Foreskin fibroblast (primary cell): ENCODE measurements at places on chromosomes 11 and 22.
A peak's percentile ranks its signal among the peaks of the same experiment; 100 is the strongest.

- no peak for DNase-seq
Measured at GRCh38 chr22:30903876-30904460, 64.6 kb downstream of the MORC2 start.

GRCh38 chr22:25668437-25668836 is 73.6 kb upstream of the MYO18B start:
- peak; percentile 65 for DNase-seq

- peak; percentile 99 for DNase-seq
Measured at GRCh38 chr11:58578635-58579191, at the start of gene ZFP91. Gene ZFP91 (plus strand): TSS chr11:58579063. CDS start chr11:58579282, 219 bp downstream.

DNA sequence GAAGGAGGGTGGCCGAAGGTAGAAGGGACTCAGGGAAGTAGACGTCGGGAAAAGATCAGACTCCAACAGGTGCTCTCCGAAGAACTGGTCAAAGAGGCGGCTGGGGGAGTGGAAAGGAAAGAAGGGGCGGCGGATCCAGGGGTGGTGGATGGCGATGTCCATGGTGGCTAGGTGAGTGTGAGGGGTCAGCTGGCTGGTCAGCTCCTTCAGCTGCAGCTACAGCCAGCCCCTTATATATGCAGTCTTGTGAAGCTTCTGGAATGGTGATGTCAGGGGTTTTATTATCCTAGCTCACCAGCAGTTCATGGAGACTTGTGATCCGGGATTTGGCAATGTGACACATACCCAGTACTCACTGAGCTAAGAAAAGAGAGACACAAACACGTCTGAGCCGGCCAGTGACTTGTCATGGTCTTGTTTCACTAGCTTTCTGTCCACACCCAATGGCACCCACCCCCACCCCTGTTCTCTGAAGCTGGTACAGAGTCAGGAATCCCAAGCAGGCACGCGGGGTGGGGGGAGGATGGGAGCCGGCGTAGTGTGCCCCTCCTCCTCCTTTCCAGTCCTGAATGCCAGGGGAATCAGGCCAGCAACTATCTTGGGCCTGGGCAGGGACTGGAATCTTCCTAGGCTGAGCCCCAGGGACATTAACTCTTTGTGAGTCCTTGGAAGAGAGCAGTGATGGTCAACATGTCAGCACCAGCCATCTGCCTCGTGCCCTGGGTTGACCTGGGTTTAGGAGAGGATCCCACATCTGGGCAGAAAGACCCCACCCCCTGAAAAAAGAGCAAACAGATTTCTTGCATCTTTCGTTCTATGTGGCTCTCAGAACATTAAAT is at the start of gene CRYAB:
TSS of gene CRYAB (minus strand) at position 208 of the 839 bp plus-strand sequence. CDS start at position 162, 46 bp downstream.
- peak; percentile 82 for DNase-seq

- no peak for DNase-seq
Measured at GRCh38 chr11:34411111-34411510, 27.6 kb upstream of the CAT start.

- DNase-seq: no peak
Measured at GRCh38 chr22:20773793-20774212, at the start of gene SERPIND1. Gene SERPIND1 (plus strand): TSS chr22:20774113. CDS start chr22:20779313, 5,200 bp downstream.

GRCh38 chr11:19055905-19056304 is 4.6 kb downstream of the MRGPRX2 start:
- no peak for DNase-seq

DNA sequence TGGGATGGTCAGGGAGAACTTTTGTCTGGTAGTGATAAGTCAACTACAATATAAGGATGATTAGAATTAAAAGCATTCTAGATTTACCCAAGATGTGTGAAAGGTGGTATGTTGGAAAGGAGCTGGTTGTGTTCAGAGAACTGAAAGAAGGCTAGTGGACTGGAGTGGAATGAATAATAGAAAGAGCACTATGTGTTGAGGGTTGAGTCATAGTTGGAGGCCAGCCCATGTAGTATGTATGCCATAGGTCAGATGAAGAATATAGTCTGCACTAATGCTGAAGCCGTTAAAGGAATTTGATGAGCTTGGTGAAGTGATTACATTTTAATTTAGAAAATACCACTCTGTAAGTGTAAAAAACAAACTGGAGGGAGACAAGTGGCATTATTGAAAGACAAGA is 514.1 kb downstream of the CNTN5 start:
- DNase-seq: no peak

DNA sequence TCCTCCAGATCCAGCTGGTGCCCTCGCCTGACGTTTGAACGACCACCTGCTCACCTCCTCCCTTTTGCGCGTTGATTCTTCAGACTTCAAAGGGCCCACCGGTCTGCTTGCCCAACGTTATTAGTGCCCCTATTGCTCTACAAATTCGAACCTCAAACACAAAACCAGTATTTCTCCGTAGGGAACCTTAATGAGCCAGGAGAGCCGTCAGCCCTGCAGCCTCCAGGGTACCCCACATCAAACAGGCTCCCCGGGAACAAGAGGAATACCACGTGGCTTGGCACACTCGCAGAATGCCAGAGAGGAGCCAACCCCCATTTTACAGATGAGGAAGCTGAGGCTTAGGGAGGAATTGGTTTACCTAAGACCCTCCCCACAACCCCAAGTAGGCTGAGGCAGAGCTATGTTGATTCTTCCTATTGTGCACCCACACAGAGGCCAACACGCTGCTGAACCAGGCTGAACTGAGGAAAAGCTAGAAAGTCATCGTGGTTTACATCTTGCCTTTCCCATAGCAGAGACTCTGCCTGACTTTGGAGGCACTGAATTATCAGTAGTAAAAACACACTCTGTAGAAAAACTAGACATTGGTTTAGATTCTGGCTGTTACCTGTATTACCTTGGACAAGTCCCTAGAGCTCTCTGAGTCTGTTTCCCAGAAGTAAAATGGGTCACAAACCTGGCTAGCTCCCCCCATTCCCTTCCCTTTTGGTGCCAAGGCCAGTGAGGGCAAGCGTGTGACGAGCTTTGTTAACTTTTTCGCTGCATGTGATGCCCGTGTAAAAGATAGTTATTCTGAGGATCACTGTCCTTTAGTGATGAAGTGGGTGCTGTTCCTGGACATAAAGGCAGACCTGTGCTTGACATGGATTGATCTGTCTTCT is 764 bp downstream of the TKFC start:
- no peak for DNase-seq

DNA sequence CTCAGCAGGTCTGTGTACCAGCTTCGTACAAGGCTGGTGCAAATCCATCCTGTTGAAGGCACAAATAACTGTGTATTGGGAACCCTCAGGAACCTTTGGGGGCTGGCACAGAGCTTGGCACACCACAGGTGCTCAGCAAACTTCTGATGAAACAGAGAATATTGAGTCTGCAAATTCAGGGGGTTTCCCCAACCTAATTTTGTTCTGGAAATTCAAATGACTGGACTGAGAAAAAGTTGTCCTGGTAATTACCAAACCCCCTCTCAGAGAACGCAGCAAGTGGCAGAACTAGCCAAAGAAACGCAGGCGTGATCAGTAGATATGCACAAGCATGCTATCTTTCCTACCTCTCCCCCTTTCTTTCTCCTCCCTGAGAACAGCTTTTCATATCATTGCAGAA is 47.6 kb downstream of the LIF start:
- no peak for DNase-seq

GRCh38 chr11:113373306-113373705 is 14.3 kb upstream of the ANKK1 start:
- DNase-seq: peak; percentile 81

DNA sequence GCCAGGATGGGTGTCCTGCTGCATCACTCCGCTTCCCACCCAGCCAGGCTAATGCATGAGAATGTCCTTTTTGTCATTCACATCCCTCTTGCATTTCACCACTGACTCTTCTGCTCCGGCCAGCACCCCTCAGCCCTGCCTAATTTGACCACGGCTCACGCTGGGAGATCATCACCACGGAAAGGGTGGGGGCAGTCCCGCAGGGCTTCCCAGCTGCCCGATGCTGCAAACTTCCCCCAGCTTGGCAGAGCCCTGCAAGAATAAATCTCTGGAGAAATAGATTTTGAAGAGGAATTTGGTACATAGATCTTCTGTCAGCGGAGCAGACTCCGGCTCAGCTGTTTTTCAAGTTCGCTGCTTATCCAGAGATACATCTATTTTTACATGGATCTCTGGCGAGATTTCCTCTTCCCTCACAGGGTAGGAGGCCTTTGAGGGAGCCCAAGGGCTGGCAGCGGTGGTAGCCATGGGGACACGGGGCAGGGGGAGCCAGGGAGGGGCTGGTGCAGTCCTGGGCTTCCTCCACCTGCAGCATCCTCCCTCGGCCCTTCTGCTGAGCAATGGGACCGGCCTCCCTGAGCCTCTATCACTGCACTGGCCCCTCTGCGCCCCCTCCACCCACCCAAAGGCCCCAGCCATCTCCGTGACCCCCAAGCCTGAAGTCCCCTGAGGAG is 62.6 kb downstream of the BUD13 start:
- no peak for DNase-seq

DNA sequence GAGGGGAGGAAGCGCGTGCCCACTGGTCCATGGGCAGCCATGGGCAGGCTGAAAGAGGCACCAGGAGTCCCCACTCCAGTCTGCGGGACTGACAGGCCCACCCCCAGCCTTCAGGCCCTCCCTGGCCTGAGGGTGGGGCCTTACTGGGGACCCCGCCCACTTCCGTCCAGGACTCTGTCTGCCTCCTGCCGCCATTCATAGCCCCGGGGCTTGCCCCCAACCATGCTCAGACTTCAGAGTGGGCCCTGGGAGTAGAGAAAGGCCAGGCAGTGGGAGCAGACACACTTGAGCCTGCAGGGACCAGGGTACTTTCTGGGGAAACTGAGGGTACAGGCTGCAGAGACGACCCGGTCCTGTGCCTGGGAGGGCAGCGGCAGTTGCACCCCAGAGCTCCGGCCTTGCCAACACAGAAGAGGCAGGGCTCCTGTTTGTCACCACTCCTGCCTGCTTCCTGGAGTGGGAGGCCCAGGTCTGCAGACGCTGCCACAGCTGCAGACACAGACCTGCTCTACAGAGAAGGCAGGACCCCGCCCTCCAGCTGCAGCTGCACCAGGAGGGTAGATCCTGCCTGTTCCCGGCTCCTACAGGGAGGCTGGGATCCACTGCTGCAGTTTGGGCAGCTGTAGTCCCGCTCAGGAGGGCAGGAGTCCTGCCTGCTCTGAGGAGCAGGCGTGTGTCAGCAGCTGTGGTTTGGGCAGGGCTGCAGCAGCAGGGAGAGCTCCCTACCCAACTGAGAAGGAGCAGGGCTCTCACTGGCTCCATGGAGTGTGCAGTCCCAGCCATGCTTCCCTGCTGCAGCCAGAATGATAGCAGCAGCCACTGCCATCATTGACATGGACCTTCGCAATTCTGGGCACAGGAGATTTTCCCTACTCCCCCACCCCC is 387.9 kb upstream of the ANO3 start:
- DNase-seq: no peak

- no peak for DNase-seq
Measured at GRCh38 chr22:37578002-37578401, 1.9 kb downstream of the LGALS2 start.
